T-helper 17 cell (primary cell): ENCODE measurements at places on chromosomes 4 and X.

GRCh38 chrX:135931644-135932487, 38.4 kb downstream of the SAGE1 start:
- DNase-seq, result no peak

GRCh38 chrX:134633394-134633793, 24.9 kb downstream of the PLAC1 start:
- no peak for DNase-seq

GRCh38 chrX:153921511-153922446, 4.3 kb downstream of the ARHGAP4 start:
- DNase-seq, result no peak

DNA sequence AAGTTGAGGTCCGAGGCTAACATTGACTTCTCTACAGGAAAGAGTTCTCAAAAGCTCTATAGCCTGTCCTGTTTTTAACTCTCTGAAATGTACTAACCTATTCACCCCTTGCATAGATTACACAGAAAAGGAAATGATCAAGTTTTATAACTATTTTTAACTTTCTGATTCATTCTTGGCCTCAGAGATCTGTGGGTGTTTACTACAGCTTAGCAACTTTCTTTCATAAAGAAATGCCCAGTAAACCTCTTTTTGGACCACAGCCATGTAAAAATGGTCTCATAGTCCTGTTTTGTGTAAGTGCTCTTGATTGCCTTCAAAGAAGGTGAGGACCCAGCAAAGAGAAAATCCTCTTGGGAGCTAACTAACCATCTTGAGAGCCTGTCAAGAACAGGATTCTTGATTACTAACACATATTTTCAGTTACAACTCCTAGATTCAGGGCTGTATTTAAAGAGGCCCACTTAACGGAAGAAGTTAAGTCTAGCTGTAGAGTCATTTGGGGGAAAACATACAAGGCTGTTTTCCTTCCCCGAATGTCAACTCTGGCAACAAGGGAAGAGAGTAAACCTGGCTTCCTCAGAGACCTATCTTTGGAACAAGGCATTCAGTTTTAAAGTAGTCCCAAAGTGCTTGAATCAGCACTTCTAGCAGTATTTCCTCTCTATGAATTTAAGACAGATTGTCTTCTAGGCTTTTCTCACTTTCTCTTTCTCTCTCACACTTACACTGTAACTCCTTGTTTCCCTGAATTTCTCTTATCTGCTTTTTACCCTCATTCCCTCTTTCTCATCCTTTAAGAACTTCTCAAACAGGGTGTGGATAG, 78.2 kb downstream of the IL21 start:
- no peak for DNase-seq

- no peak for DNase-seq
Measured at GRCh38 chr4:139915037-139915436, 238.9 kb downstream of the MAML3 start.

DNA sequence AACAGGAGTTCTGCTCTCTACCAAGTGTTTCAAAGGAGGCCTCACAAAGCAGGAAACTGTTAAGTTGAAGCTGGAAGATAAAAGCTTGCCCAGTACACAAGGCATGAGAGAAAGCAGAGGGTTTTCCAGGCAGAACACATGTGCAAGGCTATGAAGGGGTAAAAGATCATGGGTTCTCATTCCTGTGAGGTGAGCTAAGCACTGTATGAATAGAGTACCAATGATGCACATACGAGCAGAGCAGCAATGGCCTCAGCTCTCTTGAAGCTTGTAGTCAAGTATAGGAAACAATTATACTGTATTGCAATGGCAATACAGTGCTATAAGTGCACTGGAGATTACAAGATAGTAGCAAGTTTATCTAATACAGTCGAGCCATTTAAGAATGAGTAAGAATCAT, 18.0 kb downstream of the TTC29 start:
- no peak for DNase-seq

DNA sequence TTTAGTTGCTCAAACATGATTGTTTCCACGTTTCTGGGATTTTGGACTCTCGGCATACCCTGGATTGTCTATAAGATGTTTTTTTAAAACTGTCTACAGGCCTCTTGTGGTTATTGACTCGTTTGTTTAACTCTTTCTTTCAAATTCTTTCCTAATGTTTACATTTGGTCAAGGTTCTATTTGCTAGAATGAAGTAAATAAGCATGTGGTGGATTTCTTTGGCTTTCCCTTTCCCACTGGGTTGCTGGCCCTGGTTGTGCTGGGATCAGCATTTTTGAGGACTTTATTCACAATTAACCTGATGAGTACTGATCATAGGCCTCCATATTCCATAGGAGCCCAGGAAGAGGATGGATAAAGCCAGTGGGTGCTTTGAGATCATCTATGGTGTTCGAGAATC, 11.1 kb upstream of the GPR101 start:
- DNase-seq, result no peak

DNA sequence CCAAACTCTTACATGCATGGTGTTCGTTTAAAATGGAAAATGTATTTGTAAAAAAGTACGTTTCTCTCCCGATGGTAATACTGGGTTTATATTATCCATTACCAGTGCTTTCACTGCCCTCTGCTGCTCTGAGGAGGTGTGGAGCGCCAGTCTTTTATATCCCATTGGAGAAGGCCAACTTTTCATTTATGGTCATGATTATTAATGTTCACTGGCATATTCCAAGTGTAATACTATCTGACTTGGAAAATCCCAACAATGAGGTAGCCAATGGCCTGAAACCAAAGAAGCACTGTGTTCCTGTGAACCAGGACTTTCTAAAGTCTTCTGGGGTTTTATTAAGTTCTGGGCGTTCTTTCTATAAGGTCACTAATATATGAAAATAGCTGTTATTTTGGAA, 80.7 kb downstream of the SYNPO2 start:
- DNase-seq, result no peak

DNA sequence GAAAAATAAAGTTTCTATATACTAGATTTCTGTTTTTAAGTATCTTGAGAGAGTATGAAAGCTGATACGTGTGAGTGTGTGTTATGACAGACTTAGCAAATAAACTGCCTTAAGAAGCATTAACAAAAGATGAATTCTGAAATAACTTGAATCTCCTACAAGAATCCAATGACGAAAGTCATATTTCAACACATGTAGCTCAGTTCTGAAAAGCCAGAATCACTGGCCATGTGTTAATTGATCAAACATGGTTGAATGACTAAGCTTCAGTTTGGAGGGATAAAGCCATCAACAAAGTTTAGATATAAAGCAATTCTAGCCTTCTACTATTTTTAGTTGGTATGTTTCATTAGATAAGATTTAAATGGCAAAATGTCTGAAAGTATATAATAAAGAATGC, 88.5 kb upstream of the ETNPPL start:
- no peak for DNase-seq

- DNase-seq, result no peak
Measured at GRCh38 chrX:747176-747575, 116.6 kb downstream of the SHOX start.

GRCh38 chr4:44916411-44916810, 190.1 kb upstream of the GNPDA2 start:
- DNase-seq, result no peak

GRCh38 chr4:169253113-169253671, 17.6 kb downstream of the SH3RF1 start:
- no peak for DNase-seq

- no peak for DNase-seq
Measured at GRCh38 chrX:117641913-117642656, 474.5 kb downstream of the KLHL13 start.

DNA sequence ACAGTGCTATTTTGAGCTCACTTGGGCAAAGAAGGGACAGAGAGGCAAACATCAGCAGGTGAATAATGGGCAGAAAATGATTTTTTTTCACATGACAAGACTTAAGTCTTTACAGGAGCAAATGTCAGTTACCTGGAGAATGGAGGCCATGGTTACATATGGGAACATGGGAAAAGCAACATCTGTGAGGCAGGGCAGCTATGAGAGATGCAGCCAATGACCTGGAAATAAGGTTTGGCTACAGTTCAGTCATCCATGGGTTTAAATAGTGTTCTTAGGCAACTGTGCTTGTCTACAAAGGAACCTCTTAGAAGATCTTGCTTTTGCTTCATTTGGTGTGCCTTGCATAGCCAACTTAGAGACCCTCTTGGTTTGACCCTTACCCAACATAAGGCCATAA, 490.2 kb upstream of the LCORL start:
- DNase-seq, result no peak

GRCh38 chr4:184395971-184396391, 78.4 kb downstream of the IRF2 start:
- DNase-seq, result no peak

- DNase-seq, result no peak
Measured at GRCh38 chr4:109999585-109999912, 86.9 kb downstream of the EGF start.

DNA sequence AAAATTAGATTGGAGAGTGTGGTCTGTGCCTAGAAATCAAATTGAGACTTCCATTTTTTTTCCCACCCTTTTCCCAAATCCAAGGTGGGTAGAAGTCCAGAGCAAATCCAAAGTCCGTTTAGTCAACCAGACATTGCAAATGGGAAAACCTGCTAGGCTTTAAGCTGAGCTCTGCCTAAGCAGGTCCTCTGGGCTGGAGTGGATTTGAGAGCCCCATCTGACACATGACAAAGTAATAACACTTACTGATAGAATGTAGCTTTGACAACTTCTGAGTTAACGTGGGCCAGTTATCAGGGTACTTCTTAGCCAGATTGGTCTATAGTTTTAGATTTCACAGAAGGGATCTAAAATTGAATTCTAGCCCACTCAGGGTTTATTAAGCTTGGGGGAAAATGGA, 242.3 kb downstream of the GALNTL6 start:
- DNase-seq, result no peak
